Activated CD8-positive, alpha-beta memory T cell treated with anti-CD3 and anti-CD28 coated beads, Interleukin-2, amount 10 ng/mL, durations not matched to agents 7 days and 5 days (primary cell): ENCODE measurements at places on chromosomes 2 and 18. TPM values are rescaled to one million over a fixed set of nuclear protein-coding genes. Genes with fewer than 3 reads are reported as not detected.

Gene PDE11A
- total RNA-seq: not detected

Gene UGT1A5
- not detected for total RNA-seq

Gene GPR45
- not detected for total RNA-seq

DNA sequence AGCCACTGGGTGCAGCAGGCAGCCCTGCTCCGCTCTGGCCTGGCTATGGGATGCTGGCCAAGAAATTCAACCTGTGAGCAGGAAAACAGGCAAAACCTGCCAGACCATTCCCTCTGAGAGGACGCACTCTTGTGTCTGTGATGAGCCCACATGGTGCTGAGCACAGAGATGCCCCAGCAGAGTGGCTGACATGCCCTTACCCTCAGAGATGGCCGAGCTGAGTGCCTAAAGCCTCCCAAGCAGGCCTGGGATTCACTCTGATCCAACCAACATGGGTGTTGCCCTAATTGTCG, 34.3 kb upstream of the TAF1B start:
- H3K4me3 ChIP-seq: no peak overlapping the region
- DNase-seq: no peak
- H3K27ac ChIP-seq: no peak overlapping the region
- H3K27me3 ChIP-seq: peaks cover 19% of the 10 kb centered on the region
- no peaks in the 10 kb centered on the region for H3K36me3 ChIP-seq

DNA sequence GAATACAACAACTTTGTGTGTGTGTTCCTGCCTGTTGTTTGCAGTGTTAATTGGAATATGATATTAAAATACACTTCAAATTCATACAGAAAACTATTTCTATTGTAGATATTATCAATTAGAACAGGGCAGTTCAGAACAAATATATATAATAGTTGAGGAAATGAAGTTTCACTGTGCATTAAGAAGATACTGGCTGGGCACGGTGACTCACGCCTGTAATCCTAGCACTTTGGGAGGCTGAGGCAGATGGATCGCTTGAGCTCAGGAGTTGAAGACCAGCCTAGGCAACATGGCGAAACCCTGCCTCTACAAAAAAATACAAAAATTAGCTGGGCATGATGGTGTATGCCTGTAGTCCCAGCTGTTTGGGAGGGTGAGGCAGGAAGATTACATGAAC, 79.3 kb downstream of the ASAP2 start:
- no peaks in the 10 kb centered on the region for H3K36me3 ChIP-seq
- peaks cover 31% of the 10 kb centered on the region for H3K27me3 ChIP-seq
- H3K27ac ChIP-seq: no peak overlapping the region
- H3K4me1 ChIP-seq: no peaks in the 10 kb centered on the region
